IPS DF 6.9 (cell line): ENCODE measurements at places on chromosomes 5 and 9.

DNA sequence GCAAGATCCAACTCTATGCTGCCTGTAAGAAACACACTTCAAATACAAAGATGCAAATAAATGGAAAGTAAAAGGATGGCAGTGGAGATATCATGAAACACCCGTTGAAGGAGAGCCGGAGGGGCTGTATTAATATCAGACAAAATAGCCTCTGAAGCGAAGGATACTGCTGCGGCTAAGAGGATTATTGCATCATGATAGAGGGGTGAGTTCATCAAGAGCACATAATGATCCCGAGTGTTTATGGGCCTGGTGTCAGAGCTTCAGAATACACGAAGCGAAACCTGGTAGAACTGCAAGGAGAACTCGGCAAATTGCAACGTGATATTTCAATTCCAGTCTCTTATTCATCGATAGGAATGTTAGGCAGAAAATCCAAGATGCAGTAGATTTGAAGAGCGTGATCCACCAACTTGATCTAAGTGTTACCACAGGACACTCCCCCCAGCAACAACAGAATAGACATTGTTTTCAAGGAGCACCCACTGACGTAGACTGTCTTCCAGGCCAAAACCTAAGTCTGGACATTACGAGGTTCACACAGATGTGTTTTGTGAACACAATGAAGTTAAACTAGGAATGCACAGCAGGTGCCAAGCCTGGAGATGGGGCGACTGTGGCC is 27.7 kb upstream of the QSOX2 start:
- DNase-seq: no peak

GRCh38 chr5:140270008-140270407 is 32.9 kb downstream of the PFDN1 start:
- no peak for DNase-seq

DNA sequence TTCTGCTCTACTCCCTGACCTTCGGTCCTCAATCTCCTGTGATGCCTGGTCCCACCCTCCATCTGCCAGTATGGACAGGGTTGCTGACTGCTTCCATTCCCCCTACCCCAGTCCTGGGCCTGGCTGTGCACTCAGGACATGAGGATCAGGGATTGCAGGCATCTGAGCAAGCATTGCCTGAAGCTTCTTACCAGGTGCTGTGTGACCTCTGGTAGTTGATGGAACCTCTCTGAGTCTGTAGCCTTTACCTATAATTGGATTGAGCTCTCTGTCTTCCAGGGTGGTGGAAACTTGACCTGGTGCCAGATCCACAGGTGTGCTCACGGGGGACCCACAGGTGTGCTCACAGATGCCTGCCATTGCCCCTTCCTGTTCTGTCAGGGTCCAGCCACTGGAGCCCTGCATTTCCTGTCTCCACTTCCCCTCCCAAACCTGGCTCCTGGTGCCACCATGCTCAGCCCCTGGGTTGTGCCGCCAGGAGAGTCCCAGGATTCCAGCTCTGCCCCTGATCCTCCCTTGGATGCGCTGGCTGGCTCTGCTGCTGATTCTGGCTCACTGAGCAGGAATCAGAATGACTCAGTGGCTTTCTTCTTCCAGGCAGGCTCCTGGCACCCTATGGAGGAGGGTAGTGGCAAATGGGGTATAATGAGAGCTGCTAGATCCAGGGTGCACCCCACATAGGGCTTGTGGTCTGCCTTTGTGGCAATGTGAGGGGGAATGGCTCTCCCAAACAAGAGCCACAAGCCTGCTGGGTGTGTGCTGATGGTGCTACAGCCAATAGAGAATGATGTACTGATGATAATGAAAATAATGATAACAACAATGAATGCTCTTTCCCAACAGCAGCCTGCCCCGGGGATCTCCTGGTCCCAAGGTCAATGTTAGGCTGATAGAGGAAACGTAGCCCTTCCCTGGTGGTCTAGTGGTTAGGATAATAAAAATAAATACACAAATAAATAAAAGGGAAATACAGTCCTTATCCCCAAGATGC is 35.2 kb upstream of the PSD2 start:
- DNase-seq: no peak

GRCh38 chr5:95554331-95554646 is 488 bp downstream of the SKIC3 start:
- no peak for DNase-seq

DNA sequence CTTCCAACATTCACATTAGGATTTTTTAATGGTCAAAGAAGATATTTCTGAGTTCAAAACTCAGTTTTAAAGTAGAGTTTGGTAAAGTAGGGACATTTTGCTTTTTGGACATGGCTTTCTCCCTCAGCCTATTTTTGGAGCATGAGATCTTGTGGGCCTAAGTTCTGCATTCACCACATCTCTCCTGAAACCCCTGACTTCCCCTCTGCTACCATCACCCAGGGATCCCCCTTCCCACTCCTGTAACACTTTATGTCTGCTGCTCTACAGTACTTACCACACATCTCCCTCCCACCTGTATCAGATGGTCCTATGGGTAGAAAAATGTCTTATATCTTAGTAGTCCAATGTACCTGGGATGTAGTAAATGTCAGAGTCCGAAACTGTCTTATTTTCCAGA is 48.2 kb upstream of the JAK2 start:
- DNase-seq: no peak

- no peak for DNase-seq
Measured at GRCh38 chr9:257957-258356, 43.3 kb downstream of the DOCK8 start.

DNA sequence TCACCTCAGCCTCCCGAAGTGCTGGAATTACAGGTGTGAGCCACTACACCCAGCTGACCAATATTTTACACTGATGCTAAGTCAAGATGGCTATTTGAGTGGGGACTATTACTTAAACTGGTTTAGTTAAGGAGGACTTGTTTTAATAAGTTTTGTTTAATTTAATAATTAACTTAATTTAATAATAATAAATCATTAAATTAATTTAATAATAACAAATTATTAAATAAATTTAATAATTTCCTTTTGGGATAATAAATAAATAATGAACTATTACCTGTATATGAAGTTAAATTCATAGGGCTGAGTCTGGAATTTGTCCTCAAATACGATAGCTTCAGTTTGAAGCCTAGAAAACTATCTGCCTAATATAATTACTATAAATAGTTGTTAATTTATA is 665.1 kb upstream of the COX7C start:
- DNase-seq: no peak

- no peak for DNase-seq
Measured at GRCh38 chr5:62692946-62693713, 114.5 kb downstream of the LRRC70 start.

GRCh38 chr5:178435321-178436238 is 154.6 kb downstream of the COL23A1 start:
- DNase-seq: no peak

- DNase-seq: no peak
Measured at GRCh38 chr9:71683598-71684235, 84.6 kb downstream of the CEMIP2 start.

- DNase-seq: no peak
Measured at GRCh38 chr5:159511570-159511969, 181.3 kb upstream of the IL12B start.

DNA sequence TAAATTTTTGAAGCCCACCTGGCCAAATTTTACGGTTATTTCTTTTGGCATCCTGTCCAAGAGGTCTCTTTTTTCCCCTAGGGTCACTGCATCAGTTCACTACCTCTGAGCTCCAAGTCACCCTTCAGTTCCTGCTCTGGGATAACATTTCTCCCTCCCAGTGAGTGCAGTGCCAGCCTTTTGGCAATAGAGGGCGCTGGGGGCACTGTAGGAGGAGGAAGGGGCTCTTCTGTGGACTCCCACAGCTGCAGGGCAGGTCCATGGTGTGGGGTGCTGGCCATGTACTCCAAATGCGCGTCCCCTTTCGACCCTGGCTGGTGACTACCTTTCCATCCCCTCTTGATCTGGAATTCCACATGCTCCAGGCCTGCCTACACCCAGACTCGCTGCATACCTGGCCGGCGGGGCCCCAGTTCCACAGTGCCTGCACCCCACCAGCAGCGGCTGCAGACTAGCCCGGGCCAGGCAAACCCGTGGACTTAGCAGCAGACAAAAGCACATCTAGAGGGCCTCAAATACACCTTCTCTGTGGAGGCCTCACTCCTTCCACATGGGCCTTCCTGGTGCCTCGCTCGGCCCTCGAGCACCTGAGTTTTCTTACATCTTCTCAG is 20.3 kb upstream of the NINJ1 start:
- DNase-seq: no peak

DNA sequence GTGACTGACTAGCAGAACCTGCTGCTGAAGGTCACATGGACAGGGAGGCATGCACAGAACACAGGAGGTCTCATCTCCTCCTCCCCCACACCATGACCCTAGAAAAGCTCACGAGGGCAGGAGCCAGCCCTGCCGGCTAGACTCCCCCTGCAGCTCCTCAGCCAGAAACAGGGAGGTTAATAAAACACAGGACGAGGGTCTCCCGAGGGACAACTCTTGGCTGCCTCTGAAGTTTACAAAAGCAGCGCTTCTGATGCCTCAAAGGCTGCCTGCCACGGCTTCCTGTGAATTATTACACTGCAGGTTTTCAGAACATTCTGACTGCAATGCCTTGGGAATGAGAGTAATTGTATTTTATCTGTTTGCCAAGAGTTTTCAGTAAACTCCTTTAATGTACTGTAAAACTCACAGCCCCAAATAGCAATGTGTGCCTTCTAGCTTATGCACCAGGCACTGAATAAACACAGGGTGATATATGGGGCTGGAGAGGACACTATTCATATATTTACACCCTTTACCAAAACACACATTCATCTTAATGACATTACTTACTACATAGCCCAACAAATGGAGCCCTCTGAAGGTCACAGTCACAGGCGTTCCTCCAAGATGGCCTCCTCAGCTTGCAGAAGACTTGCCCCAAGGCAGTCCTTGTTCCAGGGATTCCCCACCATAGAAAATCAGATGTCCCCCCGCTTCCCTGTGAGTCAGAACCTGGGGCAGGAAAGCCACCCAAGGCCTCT is 83.7 kb downstream of the C5orf15 start:
- DNase-seq: no peak

DNA sequence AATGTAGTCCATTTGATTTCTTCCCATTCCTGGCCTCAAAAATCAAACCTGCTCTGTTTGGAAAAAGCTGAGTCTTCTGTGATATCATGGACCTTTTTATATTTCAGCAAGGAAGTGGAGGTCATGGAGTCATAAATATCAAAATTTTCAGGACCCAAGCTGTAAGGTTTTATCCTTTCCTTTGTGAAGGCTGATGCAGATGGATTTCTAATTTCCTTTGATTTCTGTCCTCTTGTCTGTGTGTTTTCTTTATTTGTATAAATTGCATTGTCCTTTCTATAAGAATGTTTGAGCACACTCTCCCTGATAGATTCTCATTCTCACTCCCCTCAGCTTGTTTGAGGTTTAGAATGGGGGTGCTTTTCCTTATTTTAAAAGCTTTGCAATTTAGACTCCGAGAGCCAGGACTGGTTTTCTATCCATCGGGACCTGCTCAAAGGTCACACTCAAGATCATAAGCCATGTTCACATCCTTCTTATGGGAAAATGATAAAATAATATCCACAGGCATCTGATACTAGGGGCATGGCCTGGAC is 127.4 kb upstream of the TMEM161B start:
- no peak for DNase-seq

- DNase-seq: no peak
Measured at GRCh38 chr5:73143716-73144115, 23.3 kb downstream of the TMEM171 start.

DNA sequence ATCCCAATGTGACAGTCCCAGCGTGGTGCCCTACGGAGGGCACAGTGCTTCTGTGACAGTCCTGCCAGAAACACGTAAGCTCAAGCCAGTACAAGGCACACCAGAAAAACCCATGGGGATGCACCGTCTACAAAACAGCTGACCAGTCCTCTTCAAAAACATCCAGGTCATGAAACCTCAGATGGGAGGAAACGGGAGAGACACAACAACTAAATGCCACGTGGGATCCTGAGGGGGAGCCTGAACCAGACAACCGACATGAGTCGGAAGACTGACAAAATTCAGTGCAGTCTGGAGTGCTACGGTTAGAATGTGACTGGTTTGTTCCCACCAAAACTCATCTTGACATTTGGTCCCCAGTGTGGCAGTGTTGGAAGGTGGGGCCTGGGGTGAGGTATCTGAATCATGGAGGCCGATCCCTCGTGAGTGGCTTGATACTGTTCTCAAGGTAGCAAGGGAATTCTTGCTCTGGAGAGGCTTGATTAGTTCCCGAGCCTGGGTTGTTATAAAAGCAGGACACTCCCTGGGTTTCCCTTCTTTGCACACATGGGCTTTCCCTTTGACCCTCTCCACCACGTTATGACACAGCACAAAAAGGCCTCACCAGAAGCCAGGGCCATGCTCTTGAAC is 55.4 kb downstream of the ADAMTS2 start:
- no peak for DNase-seq

DNA sequence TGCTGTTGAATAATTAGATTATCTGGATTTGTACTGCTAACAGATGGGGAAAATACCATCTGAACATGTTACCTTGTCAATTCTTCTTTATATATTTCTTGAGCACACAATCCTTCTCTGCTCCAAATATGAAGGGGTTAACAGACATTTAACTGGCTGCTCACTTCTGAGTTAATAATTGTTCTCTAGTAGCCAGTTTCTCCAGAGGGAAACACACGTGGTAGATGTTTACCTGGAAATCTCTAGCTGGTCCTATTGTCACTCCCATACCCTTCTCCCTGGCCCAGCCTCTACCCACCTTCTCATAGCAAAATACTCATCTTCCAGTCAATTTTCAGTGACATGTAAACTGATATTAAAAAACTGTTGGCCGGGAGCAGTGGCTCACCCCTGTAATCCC is 101.5 kb upstream of the ZNF462 start:
- DNase-seq: no peak

DNA sequence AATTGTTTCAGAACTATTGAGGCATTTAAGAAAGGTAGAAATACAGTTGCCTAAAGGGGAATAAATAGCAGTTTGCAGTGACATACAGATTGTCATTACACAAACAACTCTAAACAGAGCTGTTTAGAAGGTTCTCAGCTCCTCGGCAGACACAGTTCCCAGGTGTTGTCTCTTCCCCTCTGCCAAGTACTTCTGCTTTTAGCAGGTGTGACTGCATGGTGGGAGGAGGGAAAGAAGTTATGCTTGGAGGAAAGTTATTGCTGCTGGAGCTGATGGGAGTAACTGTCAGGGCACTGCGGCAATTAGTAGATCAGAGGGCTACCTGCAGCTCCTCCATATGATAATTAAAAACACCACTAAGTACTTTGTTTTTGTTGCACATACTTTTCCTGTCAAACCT is 14.5 kb downstream of the EDIL3 start:
- no peak for DNase-seq

DNA sequence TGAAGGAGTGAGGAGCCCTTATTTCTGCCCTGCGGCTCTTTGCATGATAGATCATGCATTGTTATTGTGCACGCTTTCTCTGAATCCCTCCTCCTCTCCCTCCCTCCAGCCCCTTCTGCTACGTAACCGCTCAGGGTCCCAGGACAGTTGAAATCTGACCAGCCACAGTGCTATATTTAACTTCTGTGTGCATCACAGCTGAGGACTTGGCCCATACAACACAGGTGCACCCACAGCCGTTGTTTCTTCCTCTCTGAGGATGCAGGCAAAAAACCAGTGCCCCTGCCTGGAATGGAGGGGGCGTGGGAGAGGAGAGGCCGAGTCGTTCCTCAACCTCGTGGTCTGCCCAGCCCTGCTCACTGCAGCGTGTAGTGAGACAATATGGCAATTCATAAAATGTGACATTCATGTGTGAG is 335.6 kb upstream of the CLINT1 start:
- DNase-seq: no peak

- DNase-seq: no peak
Measured at GRCh38 chr5:115530426-115530825, 14.1 kb downstream of the FEM1C start.
